ENCODE measurements at places on chromosomes 6 and 20.
A peak's percentile ranks its signal among the peaks of the same experiment; 100 is the strongest.

DNA sequence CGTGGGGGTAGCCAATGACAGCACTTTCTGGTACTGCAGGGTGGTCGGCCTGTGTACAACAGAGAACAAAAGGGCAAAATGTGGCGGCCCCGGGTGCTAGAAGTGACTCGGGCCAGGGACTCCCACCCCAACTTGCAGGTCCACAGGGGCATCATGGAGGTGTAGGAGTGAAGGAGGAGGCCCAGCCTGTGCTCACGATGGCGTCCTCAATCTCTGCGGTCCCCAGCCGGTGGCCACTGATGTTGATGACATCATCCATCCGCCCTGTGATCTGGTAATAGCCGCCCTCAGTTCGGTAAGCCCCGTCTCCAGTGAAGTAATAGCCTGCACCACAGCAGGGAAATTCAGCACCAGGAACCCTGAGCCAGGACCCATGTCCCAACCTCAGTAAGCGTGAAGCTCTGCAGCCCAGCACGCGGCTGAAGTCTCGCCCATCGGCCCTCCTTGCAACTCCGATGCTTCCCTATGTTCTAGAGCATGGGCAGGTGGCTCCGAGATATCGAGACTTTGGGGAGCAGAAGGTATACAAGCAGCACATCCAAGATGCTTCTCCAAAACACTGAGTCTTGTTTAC is 20.2 kb upstream of the APMAP start:
- no peak for DNase-seq

GRCh38 chr20:46057856-46058598 is 29.0 kb downstream of the SLC12A5 start:
- DNase-seq = no peak

DNA sequence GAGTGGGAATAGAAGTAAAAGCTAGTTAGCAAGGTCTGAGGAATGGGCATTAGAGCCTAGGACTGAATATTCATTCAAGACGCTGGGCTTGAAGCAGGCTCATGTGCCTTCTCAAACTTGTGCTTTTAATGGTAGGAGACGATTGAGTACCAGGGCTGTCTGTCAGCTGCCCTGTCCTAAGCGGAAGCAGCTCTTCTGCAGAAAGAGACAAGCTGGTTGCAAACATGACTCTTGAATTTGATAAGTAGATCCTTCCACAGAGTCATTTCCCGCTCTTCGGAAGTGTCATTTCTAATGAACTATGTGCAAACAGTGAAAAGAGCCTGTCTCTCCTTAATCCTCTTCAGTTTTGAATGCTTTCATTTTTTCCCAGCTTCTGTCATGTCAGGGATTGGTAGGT is 176.4 kb downstream of the TFAP2B start:
- DNase-seq = no peak

- no peak for DNase-seq
These were observed 112.1 kb downstream of the WDR27 start for GRCh38 chr6:169589699-169590257.

GRCh38 chr20:38548356-38549083 is 32.5 kb upstream of the ADIG start:
- DNase-seq = no peak

GRCh38 chr6:161374971-161375873 is 101.4 kb upstream of the AGPAT4 start:
- no peak for DNase-seq

DNA sequence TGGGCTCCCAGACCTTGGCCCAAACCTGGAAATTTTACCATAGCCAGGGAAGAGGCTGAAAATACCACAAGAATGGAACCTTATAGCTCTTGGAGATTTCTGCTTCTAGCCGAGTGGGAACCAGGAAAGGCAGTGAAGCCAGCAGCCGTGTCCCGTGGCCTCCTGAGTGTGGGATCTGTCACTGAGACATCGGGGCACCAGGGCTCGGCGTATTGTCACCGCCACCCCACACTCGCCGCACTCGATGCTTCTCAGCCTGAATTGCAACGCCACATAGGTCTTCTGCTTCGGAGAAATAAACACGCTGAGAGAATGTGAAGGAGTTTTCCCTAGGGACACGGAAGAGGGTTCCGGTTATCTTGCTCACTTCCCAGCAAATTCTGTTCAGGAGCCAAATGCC is 61.5 kb downstream of the DLL1 start:
- DNase-seq = no peak

DNA sequence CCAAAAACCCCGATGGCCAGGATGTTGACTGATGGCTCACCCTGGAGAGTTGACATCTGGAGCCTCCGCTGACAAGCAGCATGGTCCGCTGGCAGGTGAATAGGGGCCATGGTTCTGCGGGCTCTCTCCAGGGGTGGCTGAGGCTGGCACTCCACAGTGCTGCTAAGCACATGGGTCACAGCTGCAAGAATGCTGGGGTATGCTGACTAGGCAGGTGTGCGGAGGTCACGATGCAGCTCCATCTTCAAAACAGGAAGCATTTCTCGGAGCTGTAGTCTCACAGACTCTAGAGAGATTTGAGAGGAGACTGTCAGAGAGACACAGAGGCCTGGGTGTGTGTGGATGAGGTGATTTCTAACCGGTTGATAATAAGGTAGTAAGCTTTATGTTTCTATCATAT is 341.6 kb downstream of the NRN1 start:
- no peak for DNase-seq

GRCh38 chr6:36123270-36124139 is 6.8 kb upstream of the MAPK13 start:
- no peak for DNase-seq

GRCh38 chr6:139175389-139175948 is 40.6 kb downstream of the HECA start:
- DNase-seq = no peak

- DNase-seq = peak; percentile 85
These were observed 137.9 kb downstream of the DTNBP1 start for GRCh38 chr6:15524861-15525401.

GRCh38 chr20:32651537-32651936 is 22.2 kb downstream of the C20orf203 start:
- DNase-seq = peak; percentile 81

- no peak for DNase-seq
These were observed 60.8 kb upstream of the SSTR4 start for GRCh38 chr20:22974354-22974753.

- DNase-seq = no peak
These were observed 91.5 kb downstream of the EPHA7 start for GRCh38 chr6:93327857-93328256.

- no peak for DNase-seq
These were observed 124.9 kb upstream of the NRN1 start for GRCh38 chr6:6131492-6132109.

GRCh38 chr20:33154252-33154651 is 13.7 kb upstream of the BPIFA2 start:
- no peak for DNase-seq

DNA sequence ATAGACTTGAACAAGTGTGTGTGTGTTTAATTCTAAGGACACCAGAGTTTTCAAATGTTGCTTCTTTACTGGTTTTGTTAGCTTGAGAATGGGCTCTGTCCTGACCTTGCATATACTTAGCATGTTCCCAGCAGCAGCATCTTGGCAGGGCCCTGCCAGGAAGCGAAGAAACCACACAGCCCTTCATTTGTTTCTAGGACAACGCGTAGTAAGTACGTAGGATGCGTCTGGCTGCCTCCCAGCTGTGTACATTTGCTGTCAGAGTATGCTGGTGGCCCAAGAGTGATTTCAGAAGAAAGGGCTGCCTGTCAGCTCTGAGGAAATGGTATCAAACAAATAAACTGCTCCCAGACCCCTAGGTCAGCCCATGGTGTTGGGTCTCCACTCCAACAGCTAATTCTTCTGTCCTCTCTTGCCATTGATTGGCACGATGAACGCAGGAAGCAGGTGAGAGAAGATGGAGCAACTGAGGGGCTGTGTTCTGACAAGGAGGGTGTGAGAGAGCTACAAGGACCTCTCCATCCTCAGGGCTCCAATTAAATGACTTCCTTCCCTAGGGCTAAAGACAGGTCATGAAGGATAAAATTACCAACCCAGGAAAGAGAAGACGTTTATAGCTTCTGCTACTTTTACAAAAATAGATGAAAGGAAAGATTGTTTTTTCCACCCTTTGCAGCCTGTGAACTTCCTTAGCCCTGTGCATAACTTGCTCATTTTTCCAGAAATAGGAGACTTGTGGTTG is 55.9 kb upstream of the HDDC2 start:
- no peak for DNase-seq

Data from NCI-H524 treated with DMSO at 0.1 percent for 48 hours (cell line).